ENCODE measurements at places on chromosomes 3 and 15.

DNA sequence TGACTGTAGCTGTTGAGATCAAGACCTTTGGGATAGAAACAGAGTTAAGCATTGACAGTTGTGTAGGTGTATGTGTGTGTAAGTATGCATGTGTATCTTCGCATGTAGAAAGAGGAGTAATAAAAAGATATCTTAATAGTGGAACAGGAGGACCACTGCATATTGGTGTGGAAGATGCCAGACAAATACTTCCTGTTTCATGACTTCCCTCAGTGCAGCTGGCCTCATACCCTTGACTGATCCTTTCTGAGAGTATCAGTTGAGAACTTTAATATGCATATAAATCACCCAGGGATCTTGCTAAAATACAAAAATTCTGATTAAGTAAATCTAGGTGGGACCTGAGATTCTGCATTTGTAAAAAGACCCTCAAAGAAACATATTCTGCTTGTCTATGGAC lies 8.5 kb upstream of the ZBED2 start:
- DNase-seq, result no peak

- DNase-seq, result no peak
Observed at GRCh38 chr3:159586571-159587202, 401.9 kb upstream of the IL12A start.

DNA sequence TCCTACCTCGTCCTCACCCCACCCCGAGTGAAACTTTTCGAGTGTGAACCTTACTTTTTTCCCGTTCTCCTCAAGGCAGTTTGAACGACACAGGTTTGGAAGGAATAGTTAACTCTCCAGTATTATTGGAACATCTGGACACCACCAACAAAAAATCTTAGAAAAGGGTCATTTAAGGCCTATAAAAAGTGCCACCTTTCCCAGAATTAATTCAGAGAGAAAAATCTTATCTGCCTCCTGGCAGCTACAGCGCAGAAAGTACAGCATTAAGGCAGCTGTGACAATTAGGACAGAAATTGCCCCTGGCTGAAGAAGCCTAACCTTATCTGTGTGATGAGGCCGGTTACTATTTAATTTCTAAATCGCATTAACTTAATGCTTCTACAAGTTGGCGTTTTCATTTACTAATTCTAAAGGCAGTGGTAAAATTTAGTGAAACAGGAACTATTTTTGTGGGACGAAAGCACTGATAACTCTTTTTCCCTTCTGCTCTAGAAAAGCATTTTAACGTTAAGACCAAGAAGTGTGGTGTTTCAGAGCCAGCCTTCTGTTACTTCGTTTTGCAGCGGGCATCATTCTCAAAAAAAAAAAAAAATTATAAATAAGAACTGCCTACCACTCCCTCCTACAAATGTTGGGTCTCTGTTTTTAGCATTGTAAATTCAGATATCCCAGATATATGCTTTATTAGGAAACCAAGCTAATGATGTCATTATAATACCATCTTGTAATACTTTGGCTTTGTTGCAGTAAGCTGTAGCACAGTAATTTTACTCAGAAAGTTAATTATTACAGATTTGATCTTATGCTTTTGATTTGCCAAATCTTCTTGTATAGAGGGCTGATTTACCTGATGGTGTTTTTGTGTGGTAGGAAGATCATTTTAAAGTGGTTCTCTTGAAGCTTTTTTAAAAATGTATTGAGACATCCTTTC lies 1.4 kb downstream of the ATP11B start:
- no peak for DNase-seq

- no peak for DNase-seq
Observed at GRCh38 chr3:113409676-113410075, 31.6 kb downstream of the CFAP44 start.

GRCh38 chr15:89017370-89018066 lies 70.7 kb upstream of the ABHD2 start:
- DNase-seq, result peak; percentile 87

DNA sequence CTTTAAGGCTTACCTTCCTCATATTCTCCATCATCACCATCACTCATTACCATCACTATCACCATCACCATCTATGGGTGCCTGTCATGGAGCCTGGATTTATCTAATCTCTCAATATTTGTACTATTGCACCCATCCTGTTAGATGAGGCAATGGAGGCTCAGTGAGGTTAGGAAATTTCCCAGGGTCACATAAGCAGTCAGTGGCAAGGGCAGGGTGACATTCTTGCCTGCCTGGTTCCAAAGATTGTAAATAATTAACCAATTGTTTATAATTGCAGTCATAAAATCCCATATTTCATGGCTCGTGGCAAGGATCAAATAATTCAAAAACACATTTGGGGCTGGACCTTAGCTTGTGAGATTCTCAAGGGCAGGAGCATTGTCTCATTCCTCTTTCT lies 55.2 kb downstream of the MGLL start:
- no peak for DNase-seq

DNA sequence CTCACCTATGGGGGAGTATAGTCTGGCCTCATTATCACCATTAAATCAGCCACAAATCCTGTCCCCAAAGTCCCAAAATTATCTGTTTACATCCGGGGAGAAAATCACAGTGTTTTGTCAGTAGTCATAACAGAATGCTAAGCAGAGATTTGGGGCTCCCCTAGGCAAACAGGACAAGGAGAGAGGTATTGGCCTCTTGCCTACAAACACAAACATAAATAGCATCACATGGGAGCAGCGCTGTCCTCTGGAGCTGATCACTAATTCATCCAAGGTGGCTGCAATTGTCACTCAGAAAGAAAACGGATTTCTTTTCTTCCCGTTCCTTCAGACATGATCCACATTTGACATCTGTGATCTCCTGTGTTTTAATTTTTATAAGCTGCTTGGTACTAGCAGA lies 1028.1 kb downstream of the NTRK3 start:
- DNase-seq, result no peak

DNA sequence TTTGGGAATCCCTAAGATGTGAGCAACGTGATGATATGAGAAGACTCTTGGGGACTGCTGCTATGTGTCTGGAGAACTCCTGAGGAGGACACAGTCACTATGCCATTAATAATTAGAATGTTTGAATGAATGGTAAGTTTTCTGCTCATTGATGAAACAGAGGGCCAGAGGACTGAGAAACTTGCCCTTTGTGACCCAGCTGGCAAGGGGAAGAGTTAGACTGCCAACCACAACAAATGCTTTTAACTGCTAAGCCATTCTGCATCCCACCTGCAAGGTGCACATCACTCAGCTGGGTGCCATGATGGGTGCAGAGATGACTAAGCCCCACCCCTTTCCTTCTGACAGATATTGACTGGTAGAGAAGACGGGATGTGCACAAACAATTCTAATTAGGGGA lies 249.6 kb downstream of the THRB start:
- no peak for DNase-seq

GRCh38 chr3:78900426-78900825 lies 867.4 kb downstream of the ROBO1 start:
- DNase-seq, result no peak

DNA sequence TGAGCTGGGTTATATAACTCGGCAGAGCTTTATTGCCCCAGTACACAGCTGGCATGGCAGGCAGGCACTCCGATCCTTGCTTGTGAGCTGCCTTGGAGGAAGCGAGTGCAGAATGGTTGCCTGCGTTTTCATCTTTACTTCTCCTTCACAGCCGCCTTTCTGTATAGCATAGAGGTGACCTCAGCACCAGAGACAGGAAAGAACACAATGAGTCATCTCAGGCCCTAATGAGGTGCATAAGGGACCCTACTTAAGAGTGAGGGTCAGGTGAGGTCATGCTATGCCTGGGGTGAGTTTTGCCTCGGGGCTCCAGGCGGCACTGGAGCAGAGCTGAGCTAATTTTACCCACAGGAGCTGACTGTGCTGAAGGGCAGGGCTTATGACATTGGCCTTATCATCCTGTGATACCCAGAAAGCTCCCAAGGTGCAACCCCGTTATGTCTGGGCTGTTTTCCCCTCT lies 43.5 kb downstream of the LPP start:
- DNase-seq, result no peak

GRCh38 chr3:37944391-37944842 lies 46.2 kb upstream of the VILL start:
- DNase-seq, result no peak

DNA sequence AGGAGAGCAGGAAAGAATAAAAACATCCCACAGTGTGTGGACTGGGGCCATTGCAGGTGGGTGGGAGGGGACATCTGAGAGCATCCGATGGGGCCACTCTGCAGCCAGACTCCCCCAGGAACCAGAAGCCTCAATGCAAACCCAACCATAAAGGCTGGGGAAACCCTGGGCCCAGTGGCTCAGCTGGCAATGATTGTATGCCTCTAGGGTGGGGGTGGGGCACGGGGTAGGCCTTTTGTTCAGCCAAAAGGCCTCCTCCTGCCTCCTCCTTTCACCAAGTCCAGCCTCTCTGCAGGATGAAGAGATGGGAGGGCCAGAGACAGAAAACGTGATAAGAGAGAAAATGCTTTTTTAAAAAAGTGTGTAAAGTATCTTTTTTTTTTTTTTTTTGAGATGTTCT lies 45.5 kb upstream of the HERC1 start:
- DNase-seq, result no peak

DNA sequence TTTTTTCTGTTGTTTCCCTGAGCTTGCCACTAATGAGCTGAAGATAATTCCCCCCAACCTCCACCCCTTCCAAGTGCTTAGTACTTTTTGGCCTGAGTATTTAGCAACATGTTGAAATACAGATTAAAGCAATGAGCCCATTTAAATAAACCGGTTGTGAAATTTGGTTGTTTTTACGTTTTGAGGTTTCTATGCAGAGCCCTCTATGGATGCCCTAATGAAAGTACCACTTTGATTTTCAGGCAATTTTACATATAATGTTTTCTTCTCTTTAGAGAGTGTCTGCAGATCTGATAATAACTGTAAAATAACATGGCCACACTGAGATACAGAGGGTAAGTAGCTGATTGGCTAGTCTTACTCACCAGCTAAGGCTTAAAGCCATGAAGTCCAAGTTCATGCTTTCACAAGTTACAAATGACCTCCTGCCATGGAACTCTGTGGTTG lies 139.4 kb upstream of the SLC7A14 start:
- DNase-seq, result no peak

- DNase-seq, result no peak
Observed at GRCh38 chr15:64930019-64930652, 18.4 kb downstream of the ANKDD1A start.
